Psoas muscle (tissue), 8 donors: ENCODE measurements at places on chromosomes 6 and 20.

DNA sequence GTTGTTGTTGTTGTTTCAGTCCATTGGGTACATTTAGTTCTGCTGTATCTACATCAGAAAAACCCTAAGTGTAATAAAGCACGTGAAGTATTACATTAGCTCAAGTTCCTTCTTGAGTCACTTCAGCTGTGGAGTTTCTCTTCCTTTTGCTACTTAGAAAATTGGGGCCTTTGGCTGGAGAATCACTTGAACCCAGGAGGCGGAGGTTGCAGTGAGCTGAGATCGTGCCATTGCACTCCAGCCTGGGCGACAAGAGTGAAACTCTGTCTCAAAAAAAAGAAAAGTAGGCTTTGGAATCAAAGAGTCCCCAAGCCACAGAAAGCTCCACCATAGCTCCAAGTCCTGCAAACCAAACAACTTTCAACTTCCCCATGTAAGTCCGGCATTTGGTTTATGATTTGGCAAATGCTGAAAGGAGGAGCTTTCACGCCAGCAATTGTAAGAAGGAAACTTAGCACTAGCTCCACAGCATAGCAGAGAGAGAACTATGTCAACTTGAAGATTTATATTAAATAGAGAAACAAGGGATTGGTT, 56.5 kb upstream of the RNF144B start:
- DNase-seq = no peak

DNA sequence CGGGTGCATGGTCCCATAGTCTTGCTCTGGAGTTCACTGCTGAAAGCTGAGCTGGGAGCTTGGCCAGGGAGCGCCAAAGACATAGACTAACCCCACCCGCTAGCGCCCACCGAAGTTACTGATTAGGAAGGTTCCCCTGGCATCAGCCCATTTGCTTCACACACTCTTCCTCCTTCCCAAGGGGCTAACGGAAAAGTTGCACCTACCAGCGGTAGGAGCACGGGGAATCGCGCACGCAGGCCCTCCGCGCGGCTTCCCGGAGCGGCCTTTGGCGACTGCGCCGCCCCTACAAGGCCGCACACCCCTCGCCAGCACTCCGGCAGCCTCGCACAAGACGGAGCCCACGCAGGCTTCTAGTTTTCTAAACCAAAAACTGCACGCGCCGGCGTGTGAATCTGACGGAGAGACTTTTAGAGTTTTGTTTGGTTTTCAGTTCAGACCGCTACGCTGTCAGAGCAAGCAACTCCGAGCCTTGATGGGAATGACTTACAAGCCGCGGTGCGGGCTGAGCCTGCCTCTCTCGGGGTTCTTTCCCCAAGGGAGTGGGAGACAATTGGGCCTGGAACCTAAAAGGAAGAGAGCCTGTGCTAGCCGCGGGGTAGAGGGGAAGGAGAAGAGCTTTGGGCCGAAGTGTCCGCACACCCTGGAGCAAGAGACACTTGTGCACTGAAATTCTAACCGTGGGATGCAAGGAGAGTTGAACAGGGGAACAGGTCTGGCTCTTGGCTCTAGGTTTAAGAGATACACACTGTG, 891 bp upstream of the POU3F2 start:
- no peak for DNase-seq

- DNase-seq = no peak
Measured at GRCh38 chr6:28474441-28475219, 31.3 kb upstream of the ZSCAN23 start.

GRCh38 chr6:18390476-18390875, 3.3 kb downstream of the RNF144B start:
- no peak for DNase-seq

DNA sequence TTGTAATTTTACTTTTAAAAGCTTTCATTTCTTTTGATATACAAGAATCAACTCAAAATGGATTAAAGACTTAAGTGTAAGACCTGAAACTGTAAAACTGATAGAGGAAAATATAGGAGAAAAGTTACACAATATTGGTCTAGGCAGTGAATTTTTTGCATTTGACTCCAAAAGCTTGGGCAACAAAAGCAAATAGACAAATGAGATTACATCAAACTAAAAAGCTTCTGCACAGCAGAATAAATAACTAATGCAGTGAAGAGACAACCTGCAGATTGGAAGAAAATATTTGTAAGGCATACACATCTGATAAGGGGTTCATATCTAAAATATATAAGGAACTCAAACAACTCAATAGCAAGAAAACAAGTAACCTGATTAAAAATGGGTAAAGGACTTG, 3.0 kb downstream of the GABRR1 start:
- no peak for DNase-seq

DNA sequence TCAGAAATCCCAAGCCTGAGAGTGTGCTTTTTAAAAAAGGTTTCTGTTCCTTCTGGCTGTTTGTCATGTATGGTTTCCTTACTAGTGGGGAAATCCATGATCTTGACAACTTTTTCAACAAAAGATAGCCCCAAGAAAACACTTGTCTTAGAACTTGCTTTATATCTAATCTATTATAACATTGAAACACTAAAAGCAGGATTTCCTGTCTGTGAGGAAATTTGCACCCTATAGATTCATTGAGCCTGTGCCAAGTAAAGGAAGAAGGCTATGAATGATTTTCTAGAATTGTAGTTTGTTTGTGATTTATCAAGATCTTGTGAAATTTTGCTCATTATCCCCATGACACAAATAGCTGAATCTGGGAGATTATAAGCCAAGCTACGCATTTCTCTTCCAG, 238.6 kb upstream of the RIN2 start:
- DNase-seq = no peak

DNA sequence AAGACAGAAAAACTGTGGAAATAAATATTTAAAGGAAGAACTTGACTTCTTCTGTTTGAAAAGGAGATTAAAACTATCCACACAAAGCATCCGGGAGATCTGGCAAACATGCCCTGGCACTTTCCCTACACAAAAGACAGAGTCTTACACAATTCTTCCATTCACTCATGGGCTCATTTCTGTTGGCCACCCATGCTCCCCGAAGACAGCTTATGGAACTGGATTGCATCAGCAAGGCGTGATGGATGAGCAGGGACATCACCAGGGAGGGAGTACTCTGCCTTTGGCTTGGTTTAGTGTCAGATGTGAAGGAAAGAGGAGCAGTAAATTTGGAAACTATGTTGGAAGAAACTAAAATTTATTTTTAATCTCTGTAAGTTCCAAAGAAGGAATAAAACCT, 379.3 kb downstream of the CD109 start:
- peak; percentile 68 for DNase-seq

- no peak for DNase-seq
Measured at GRCh38 chr6:52990342-52990741, 4.7 kb downstream of the GSTA4 start.

GRCh38 chr6:105995391-105995865, 90.7 kb upstream of the PRDM1 start:
- no peak for DNase-seq

DNA sequence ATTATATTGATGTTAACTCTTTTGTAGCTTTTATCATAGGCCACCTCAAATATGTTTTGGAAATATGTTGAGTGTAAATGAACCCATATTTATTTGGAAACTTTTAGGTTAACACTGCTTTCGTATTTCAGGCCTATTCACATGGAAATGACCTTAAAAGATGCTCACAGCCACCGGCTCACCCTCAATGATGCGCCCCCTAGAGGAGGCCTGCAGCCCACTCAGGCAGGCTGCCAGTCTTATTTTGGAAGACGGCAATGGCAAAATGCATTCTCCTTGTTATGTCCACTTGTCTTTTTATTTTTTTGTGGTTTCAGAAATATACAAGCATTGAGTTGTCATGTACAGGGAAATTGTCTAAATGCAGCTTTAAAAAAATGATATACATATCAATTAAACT, 869.7 kb downstream of the PHF3 start:
- DNase-seq = no peak

DNA sequence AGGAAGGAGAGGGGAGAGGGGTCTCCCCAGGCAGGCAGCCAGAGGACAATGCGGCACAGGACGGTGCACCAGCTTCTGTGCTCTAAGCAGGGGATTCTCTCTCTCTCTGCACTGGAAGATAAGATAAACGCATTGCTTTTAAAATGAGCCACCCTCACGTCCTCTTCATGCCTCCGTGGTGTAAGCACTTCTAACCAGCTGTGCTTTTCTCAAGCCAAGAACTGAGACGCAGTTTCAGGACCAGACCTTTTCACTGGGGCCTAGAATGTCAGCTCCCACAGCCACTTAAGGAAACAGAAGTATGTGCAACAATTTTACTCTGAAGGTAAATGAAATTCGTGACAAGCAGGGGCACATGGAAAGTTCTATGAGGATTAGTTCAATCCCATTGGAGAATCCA, 82.4 kb downstream of the PSMB1 start:
- no peak for DNase-seq

DNA sequence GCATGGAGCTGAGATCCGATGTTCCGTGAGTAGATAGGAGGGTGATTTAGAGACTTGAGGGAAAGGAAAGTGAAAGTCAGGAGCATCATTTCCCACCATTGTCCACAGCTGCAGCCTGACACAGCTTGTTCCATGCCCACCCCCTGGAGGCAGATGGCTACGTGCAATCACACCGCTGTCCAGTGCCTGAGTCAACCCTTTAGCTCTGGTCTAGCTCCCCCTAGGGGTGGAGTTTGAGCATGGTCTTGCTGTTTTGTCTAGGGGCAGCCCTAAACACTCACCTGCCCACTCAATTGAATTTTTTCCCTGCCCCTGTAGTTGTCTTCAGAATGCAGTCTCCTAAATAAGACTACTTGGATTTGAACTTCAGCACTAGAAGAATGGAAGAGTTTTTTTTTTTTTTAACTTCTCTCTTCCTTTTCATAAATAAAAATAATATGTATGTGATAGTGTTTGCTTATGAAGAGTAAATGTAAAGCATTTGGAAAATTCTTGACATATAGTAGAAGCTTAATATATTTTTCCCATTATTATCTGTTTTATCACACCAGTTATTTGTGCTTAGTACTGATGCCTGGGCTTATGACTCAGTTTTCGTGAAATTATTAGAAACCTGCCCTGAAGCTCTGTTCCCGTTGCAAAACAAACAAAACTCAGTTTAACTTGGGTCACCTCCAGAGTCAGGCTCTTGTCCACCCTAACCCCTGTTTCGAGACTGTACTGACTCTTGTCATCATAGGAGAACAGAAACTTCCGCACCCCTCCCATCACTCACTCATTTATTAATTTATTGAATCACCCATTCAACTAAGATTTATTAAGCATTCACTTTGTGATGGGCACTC, 814.8 kb downstream of the MAFB start:
- peak; percentile 63 for DNase-seq

DNA sequence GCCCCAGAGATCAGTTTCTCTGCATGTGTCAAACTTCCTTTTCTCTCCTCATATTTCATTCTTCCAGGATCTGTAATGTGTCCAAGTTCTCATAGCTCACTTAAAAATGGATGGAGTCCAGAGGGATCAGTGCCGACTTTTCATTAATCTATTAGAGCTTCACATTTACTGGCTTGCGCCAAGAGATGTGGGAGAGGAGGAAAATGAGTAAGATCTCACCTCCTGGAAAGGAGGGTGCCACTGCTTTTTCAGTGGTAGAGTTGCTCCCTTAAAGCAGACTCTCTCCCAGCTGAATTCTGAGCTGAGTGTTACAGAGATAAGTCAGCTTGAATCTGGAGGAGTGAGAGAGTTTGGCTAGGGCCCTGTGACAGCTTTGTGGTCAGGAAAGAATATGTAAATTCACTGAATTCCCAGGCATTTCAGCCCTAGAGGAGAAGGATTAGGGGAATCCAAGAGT, 175.9 kb downstream of the SOX4 start:
- no peak for DNase-seq

DNA sequence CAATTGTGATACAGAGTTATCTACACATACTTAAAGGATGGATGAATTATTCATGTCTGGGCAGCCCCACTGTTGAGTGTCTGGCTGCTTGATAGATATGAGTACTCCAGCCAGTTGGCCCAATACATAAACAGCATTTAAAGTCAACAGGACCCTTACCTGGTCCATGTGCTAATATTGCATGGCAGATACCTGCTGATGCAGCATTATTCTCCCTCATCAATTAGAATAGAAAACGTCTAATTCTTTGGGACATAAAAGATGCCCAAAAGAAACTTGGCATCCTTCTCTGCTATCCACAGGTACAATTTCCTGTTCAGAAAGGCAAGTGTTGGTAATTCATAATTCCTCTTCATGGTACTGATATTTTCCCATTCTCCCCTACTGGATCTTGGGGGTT, 550.8 kb downstream of the TFAP2B start:
- no peak for DNase-seq

DNA sequence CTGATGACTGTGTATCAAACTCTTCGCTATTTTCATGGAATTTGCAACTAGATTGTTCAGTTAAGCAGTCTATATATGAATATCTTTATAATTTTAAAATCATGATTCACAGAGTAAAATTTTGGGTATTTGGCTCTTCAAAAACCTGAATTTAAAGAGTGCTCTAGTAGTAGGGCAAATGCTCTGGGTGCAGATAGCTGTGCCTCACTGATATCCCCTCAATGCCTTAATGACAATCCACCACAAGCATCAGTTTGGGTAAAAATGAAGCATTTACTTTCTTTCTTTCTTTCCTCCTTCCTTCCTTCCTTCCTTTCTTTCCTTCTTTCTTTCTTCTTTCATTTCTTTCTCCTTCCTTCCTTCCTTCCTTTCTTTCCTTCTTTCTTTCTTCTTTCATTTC, 239.7 kb downstream of the ADGRB3 start:
- DNase-seq = no peak

DNA sequence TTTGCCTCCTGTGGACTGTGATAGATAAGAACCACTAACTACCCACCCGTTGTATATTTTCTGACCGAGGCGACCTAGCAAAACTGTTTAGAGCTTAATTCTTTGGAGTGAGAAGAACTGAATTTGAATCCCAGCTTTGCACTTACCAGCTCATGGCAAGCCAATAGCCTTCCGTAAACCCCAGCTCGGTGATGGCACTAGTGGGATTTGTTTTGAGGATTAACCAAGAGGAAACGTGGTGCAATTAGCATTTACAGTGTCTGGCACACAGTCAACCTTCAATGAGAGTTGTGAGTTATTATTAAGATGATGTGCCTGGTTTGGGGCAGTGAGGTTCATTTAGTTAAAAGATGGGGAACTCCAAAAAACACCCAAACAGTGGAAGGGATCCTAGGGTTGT, 12.3 kb upstream of the DSP start:
- DNase-seq = no peak

GRCh38 chr20:23125625-23126191, 39.6 kb upstream of the CD93 start:
- DNase-seq = peak; percentile 80

DNA sequence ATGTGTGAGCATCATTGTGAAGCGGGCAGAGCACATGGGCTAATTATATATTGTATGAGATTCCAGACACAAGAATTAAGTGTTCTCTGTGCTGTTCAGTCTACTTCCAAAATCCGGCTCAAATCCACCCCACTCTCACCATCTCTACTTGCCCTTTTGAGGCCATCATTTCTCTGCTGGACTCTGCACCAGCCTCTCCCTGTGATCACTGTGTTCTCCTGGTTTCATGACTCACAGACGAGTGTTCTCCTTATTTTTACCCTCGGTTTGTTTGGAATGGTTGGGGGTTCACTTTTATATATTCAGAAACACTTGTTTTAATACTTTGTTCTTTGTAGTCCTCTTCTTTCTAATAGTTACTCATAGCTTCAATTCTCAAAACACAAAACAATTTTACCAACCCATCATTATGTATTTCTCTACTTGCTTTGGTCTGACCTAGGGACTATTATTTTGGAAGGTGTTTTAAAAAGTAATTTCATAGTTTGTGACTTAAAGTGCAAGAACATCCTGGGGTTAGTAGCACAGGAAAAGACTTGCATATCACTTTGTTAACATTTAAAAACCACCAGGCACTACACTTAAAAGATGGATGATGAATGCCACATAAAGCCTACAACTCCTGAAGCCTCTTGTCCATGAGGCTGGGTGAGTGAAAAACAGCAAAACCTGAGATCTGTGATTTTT, 82.7 kb downstream of the UST start:
- DNase-seq = no peak
